Lower leg skin (tissue), 4 donors: ENCODE measurements at places on chromosomes 7 and 10.
A peak's percentile ranks its signal among the peaks of the same experiment; 100 is the strongest.

DNA sequence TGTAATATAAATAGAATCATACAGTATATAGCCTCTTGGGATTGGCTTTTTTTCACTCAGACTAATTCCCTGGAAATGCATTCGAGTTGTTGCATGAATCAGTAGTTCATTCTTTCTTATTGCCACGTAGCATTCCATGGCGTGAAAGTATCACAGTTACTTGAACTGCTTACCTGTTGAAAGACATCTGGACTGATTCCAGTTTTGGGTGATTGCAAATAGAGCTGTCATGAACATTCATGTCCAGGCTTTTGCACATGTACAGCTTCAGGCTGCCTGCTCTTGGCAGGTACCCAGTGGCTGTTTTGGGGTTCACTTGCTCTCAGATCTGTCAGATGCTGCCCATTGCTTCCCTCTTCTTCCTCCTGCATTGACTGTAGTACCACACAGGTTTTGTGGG is 54.9 kb downstream of the LRGUK start:
- DNase-seq = no peak

DNA sequence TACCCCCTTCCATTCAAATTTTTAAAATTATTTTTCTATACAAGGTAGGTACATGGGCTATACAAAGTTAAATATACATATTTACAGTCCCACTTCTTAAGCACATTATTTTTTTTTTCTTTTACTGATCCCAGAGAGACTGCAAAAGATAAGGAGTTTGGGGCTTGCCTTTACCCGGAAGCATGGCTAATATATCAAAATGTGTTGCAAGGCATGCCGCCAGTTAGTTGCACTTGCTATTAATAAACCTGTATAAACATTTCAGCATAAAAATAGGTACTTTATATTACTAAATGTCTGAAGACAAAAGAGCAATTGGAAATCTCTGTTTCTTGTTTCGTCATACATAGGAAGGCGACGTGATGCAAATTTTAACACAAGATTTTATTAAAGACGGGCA is 21.5 kb upstream of the PDLIM1 start:
- DNase-seq = no peak

GRCh38 chr10:70478191-70479164 is at the start of gene PALD1:
Gene PALD1 (plus strand): TSS chr10:70478767. CDS start chr10:70525952, 47,185 bp downstream.
- peak; percentile 94 for DNase-seq

DNA sequence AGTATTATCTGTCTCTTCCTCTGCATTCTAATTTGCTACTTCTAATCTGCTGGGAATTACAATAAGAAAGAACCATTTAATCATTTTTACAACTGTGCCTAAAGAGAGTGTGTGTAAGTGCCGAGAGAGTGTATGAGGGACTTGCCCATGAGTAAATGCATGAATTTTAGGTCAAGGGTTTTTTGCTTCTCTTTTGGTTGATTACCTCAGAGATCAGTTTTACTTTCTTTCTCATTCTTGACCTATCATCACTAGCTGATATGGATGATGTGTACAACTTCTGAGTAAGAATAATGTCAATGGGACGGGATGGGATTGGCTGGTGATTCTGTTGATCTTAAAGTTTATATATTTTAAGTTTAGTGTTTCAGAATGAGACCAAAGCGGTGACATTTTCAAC is 47.8 kb downstream of the IKZF1 start:
- DNase-seq = no peak

- no peak for DNase-seq
These were observed 90.7 kb upstream of the KIAA1217 start for GRCh38 chr10:24118246-24118645.

GRCh38 chr10:92591550-92592022 is 1.3 kb upstream of the KIF11 start:
- peak; percentile 91 for DNase-seq

DNA sequence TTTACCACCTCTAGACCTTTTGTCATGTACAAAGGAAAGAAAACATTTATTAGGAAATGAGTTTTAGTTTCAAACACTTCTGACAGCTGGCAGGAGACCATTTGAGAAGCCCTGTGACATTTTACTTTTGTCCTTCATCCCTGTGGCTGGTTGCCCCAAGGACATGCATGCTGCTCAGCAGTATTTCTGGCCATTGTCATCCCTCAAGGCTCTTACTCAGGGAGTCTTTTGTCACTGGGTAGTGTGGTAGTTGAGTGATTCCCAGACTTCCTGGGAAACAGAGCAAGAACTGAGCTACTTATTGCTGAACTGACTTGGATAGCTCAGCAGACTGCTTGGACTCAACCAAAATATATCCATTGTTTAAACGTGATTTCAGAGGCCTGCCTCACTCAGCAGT is 142.8 kb downstream of the LRRC4 start:
- no peak for DNase-seq

- DNase-seq = no peak
These were observed 206.1 kb downstream of the CREB5 start for GRCh38 chr7:28618383-28618782.
